ENCODE measurements at places on chromosomes 2 and 18.

DNA sequence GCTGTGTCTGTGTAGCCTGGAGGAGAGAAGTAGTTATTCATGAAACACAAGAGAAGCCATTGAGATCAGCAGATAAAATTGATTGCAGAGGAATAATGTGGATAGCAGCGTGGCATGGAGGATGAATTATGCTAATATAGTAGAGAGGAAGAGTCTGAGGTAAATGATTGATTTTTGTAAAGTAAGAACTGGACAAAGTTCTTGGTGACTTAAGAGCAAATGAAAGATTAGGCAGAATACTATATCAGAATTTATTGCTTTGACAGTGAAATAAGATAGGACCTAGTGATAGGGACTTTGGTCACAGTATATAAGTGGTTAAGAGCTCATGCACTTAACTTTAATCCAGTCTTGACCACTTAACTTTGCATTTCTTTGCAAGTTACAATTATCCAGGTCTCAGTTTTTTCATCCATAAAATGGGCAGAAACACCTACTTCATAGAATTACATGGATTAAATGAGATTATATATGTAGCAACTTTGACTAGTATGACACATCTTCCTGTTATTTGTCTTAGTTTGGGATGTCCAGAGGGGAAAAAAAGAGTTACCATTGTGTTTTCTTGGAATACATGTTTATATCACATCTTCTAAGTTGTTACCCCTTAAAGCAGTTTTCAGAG lies 29.1 kb downstream of the ACVR2A start:
- no peak for DNase-seq

GRCh38 chr18:77090546-77091174 lies 41.9 kb downstream of the MBP start:
- DNase-seq = no peak

DNA sequence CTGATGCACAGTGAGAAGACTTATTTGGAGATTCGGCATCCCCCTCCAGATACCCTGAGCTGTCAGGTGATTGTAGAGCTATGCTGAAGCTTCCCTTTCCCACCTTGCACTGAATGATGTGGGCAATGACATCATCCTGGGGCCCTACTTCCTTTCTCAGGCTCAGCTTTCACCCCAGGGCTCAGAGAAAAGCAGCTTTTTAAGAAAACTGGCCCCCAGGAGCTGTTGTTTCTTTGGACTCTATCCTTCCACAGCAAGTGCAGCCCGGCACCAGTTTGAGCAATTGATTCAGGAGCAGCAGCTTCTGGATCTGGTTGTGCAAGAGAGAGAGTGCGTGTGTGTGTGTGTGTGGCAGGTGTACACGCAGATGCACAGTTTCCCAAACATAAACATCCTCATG lies 251.3 kb downstream of the ANAPC1 start:
- peak; percentile 21 for DNase-seq

- DNase-seq = no peak
These were observed 23.5 kb upstream of the TMEM178A start for GRCh38 chr2:39642051-39642718.

DNA sequence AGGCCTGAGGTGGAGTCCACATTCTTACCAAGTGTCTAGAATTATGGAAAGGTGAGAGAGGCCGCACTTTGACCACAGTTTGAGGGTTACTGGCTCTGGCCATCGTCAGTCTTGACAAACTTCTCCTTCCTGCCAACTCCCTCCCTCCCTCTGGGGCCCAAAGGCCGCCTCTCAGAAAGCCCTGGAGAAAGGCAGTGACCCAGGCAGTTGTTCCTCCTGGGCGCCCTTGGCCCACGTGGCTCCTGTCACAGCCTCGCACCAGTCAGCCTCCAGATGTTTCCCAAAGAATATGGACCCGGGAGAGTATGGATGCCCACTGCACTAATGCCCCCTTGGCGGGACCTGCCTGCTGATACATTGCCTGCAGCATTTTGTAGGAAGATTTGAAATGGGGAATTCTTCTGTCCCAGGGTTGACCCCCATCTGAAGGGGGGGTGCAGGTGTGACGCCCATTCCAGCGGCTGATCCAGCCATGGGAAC lies 61.7 kb downstream of the ASB1 start:
- no peak for DNase-seq

DNA sequence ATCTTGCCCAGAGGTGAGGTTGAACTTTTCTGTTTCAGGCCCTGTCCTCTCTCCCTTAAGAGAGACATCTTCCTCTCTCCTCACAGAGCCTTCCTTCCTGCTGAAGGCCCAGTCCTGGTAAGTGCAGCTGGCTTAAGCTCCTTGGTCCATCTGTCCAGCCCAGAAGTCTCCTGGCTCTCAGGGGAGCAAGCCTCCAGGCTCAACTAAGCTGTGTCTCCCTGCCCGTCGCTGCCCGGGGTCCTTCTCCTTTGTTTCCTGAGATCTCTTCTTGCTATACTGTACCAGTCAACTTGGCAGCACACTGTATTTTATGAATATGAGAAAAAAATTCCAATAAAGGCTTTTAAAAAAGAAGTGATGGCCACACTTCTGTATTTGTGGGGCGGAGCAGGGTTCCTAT lies 77.4 kb downstream of the KCNF1 start:
- DNase-seq = no peak

- DNase-seq = no peak
These were observed 46.1 kb upstream of the HPCAL1 start for GRCh38 chr2:10256515-10257031.

DNA sequence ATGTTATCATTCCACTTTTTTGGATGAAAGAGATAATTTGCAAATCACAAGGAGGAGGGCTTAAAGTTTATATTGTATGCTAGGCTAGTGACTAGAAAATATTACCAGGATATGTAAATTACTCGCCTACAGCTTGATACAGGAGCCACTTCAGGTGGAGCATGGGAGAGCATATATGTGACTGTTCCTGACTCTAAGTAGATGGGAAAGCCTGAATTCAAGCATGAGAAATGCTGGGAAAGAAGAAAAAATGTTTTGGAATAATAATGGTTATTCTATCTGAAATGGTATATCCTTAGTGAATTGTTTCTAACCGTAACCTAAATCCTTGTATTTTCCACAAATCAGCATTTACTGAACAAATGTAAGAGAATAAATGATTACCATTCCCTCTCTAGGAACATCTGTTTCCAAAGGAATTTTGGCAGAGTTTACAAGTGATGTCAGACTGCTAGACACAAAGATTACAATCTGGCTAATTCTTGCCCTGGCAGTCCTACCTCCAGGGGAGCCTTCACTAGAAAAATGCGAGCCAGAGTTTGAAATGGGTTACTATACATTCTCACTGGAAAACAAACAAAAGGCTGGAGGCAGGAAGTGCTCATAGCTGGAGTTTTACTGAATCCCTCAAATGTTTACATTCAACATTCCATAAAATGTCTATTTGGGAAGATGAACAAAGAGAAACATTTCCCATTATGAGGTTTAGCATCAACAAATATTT lies 129.4 kb upstream of the MAPRE2 start:
- DNase-seq = no peak

- DNase-seq = no peak
These were observed 155.4 kb downstream of the STK39 start for GRCh38 chr2:168091986-168092385.

DNA sequence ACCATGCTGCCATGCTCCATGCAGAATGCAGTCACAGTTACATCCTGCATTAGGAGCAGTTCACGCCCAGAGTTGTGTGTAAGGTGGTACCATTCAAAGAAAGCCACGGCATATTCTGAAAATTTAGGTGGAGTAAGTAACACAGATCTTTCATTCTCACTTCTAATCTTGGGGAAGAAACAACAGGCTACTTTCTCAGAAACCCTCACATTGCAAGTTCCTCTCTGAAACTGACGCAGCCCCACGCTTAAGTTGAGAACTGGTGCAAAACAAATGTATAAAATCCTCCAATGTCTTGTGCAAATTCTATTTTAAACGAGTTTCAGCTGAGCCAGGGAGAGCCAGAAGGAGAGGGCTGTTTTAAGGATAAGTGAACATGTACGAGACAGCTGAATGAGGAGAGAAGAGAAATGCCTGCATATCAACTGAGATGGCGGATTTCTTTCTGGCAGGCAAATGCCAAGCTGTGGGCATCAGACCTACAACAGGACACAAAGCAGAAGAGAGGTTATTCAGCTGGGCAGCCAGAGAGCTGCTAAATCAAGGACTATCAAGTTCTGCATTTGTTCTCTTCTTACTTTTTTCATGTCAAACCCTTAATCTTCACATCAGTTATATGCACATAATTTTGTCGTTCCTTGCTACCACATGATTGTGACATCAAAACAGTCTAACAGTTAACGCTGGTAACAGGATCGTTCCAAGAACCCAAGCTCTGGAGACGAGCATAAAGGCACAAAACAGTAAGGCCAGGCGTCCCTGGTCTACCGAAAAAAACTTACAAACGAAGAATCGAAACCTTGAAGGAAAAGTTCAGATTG lies 6.4 kb downstream of the ARL4C start:
- peak; percentile 27 for DNase-seq

- DNase-seq = no peak
These were observed 687.8 kb downstream of the NUP35 start for GRCh38 chr2:183812091-183812490.

DNA sequence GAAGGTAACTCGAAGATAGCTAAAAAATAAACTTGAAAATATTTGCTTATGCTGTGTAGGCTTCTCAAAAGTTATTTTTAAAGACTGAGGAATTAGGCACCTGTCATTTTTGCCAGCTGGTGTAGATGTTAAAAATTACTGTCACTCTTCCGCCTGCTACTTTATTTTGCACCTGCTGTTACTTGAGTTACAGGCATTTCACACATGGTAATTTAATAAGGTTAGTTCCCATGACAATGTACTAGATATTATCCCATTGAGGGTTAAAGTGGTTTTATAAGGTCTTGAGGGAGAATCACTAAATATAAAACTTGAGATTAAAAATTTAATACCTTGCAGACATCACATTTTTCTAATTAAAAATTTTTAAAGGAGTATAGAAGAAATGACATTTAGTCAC lies 26.6 kb downstream of the MYL1 start:
- DNase-seq = no peak

- DNase-seq = no peak
These were observed 329.6 kb upstream of the MAP2 start for GRCh38 chr2:209094221-209094620.

DNA sequence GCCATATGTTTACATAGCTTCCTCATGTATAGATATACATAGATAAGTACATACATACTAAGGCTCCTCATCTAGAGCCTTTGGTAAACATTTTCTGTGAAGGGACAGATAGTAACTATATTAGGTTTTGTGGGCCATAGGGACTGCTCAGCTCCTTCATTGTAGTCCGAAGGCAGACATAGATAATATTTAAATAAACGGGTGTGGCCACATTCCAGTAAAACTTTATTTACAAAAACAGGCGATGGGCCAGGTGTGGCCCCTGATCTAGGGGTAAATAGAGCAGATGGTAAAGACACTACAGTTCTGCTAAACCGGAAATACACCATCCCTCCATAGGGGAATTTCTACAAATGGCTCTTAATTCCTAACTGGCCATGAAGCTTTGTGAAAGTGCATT lies 7.3 kb downstream of the COQ10B start:
- DNase-seq = no peak

DNA sequence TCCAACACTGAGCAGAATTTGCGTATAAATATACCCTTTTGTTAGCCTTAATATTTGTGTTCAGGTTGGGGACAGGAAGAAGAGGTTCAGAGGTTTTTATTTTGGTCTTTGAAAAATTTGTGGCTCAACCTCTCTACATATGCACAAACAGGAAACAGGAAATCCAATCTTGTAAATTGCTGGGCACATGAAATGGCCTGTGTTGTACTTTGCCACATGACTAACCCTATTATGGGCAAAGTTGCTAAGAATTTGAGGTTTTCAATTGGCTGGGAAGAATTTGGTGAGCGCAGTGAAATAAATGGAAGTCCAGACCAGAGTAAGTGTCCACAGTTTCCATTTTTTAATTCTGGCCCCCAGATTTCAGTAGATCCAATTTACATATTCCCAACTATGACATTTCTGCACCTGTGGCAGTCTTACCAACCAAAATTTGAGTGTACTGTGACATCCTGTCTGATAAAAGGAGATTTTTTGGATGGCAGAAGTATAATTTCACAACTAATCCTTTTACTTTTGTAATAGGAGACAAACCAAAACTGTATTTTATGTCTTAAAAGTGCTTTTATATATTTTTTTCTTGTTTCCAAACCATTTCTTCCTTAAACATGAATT lies 63.6 kb downstream of the COX7A2L start:
- peak; percentile 58 for DNase-seq

GRCh38 chr18:27276886-27277285 lies 91.8 kb upstream of the CHST9 start:
- DNase-seq = no peak

GRCh38 chr2:116222793-116223192 lies 1591.7 kb upstream of the DDX18 start:
- DNase-seq = no peak

- no peak for DNase-seq
These were observed 118.4 kb upstream of the PPP1CB start for GRCh38 chr2:28633204-28633603.

GRCh38 chr18:9475643-9476591 lies 604 bp downstream of the RALBP1 start:
- peak; percentile 45 for DNase-seq

DNA sequence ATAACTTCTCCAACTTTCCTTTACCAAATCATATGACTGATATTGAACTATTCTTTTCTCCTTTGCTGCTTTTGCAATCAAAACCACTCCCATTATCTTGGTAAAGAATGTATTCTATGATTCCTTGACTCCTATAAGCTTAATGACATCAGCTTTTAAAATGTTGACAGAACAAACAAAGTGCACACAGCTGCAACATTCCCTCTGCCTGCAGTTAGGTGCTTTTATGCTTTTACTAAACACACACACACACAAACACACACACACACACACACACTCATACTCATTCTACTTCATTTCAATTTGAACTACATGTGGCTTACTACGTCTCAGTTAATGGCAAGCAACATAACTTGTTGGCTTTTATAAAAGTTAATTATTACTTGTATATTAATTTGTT lies 946.6 kb downstream of the DPP10 start:
- no peak for DNase-seq
